ENCODE measurements at places on chromosomes 2 and 18. TPM values are rescaled to one million over a fixed set of nuclear protein-coding genes. Genes with fewer than 3 reads are reported as not detected.

The MC2R gene
- total RNA-seq, result not detected

The COLEC11 gene
- 3.1 TPM for total RNA-seq

The MSTN gene
- total RNA-seq, result 1.1 TPM

The CENPA gene
- total RNA-seq, result not detected

The CNDP1 gene
- not detected for total RNA-seq

The CAPN14 gene
- 0.16 TPM for total RNA-seq

The CDKL4 gene
- total RNA-seq, result 0.35 TPM

The COL6A3 gene
- 89.5 TPM for total RNA-seq

The FAM124B gene
- total RNA-seq, result 1.9 TPM

The CXCR1 gene
- 1.9 TPM for total RNA-seq
